ENCODE measurements at places on chromosomes 7 and 10. TPM values are rescaled to one million over a fixed set of nuclear protein-coding genes. Genes with fewer than 3 reads are reported as not detected.

Gene FEZF1
- total RNA-seq = not detected

Gene PITX3
- total RNA-seq = 0.55 TPM

Gene EIF5AL1
- 0.84 TPM for total RNA-seq

Gene GRM3
- total RNA-seq = not detected

Gene FAM25G
- total RNA-seq = 21.2 TPM

Gene NODAL
- total RNA-seq = 0.23 TPM

Gene POLR3A
- 14.4 TPM for total RNA-seq

Gene TAS2R4
- total RNA-seq = 0.61 TPM

Gene BTBD16
- total RNA-seq = 0.15 TPM

Gene CASP2
- 17.2 TPM for total RNA-seq

Gene MAT1A
- not detected for total RNA-seq

Gene INSYN2A
- 0.23 TPM for total RNA-seq

Gene PCGF6
- 16.6 TPM for total RNA-seq

Gene ST8SIA6
- not detected for total RNA-seq

Gene CALML5
- total RNA-seq = not detected

Gene ZNF503
- 17.6 TPM for total RNA-seq

Gene CCDC3
- total RNA-seq = 0.31 TPM

Gene ZCWPW1
- total RNA-seq = 0.86 TPM

Gene GIMAP2
- total RNA-seq = 0.94 TPM

Gene CLRN3
- not detected for total RNA-seq

Gene CALML3
- total RNA-seq = 58.4 TPM

Gene EXOSC1
- total RNA-seq = 52.7 TPM

Gene AKR1E2
- 2.3 TPM for total RNA-seq

Gene MSS51
- 0.57 TPM for total RNA-seq

Gene TRPV5
- total RNA-seq = not detected

Gene LRRD1
- total RNA-seq = not detected

Gene CHAT
- not detected for total RNA-seq

Gene FBXL13
- total RNA-seq = 0.11 TPM

Gene GDF2
- total RNA-seq = not detected

Gene H2BK1
- total RNA-seq = not detected

Gene EPC1
- 9.7 TPM for total RNA-seq

Gene MSMB
- total RNA-seq = not detected

Gene SPDYE16
- not detected for total RNA-seq

Gene CYP26A1
- total RNA-seq = not detected

Gene FAM25A
- 3.3 TPM for total RNA-seq

Gene PAPSS2
- total RNA-seq = 3.1 TPM

Gene STEAP1B
- 12.1 TPM for total RNA-seq

Gene ZEB1
- 1.1 TPM for total RNA-seq

Gene EPHB4
- total RNA-seq = 81.7 TPM

Gene ZMYND11
- total RNA-seq = 25.5 TPM

Gene XRCC2
- total RNA-seq = 4.6 TPM

Gene KIF11
- 8.4 TPM for total RNA-seq

Measured in hair follicular keratinocyte (primary cell).